ENCODE measurements at places on chromosomes 13 and 19.

DNA sequence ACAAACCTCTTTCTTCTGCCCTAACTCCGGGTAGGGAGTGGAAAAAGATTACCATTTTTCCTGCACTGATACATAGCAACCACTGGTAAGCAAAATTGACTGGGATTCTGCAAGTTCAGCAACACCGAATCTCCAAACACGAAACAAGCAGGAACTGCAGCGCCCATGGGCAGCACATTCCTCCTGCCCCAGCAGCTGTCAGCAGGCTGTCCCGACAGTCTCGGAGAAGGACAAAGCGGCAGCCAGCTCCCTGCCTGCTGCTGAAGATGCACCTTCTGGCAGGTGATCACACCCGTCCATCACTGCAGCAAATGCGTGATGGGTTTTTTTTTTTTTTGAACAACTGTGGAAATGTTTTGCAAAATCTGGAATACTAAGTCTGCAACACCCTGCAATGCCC lies 6.7 kb downstream of the TMTC4 start:
- no peak for DNase-seq

GRCh38 chr13:66077132-66077689 lies 1152.9 kb downstream of the PCDH9 start:
- no peak for DNase-seq

DNA sequence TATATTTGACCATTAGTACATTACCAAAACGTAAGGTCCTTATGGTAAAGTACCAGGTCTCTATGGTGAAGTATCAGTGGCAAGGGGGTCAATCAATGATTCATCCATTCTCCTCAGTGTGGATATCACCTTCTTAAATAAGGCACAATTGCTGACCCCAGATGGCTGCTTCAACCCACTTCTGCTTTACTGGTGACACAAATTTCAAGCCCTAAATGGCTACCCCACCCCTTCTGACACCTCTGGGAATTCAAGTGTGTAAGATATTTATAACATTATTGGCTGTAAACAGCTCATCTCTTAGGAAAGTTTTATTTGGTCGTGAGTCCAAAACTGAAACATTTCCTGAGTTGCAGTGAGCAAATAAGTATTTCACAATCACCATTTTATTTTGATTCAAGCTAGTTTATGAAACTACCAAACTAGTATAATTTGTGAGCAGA lies 7.9 kb upstream of the WBP4 start:
- DNase-seq, result no peak

DNA sequence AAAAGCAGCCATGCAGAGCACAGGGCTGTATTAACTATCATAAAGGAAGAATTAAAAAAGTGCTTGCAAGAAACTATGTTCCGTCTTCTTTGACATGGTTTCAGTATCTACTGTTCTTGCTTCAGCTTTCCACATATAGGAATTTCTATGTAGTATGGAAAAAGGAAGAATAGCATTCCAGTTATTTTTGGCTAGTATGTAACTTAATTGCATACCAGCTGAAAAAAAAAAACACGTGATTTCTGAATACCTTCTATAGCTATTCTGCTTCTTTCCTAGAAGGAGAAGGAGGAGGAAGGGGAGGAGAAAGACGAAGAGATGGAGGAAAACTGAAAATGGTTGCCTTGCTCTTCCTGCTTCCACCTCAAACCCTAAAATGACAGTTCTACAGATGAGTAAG lies 619.0 kb downstream of the KCTD12 start:
- no peak for DNase-seq

- DNase-seq, result no peak
Measured at GRCh38 chr13:106450991-106451390, 84.5 kb downstream of the EFNB2 start.

GRCh38 chr13:31374682-31375081 lies 174.9 kb downstream of the B3GLCT start:
- no peak for DNase-seq

DNA sequence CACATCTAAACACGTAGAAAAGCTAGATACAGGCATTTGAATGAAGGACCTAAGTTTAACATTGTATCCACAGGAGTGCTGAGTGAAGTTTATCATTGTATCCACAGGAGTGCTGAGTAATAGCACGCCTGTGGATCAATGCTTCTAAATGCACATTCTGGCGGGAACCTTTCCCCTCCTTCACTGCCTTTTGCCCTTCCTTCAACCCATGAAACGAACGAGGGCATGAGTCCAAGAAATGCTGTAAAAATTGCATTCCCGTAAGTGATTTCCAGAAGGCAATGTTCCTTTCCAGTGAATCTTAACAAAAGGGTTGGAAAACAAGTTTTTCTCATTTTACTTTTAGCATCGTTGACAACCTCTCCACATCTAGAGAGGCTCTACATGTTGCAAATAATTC lies 88.1 kb downstream of the ZDHHC20 start:
- DNase-seq, result no peak

All from D721Med (cell line).